ENCODE measurements at places on chromosomes 11 and 22.
A peak's percentile ranks its signal among the peaks of the same experiment; 100 is the strongest.

- DNase-seq, result no peak
Measured at GRCh38 chr11:69984457-69985261, 93.5 kb upstream of the ANO1 start.

- no peak for DNase-seq
Measured at GRCh38 chr22:45903355-45904135, 73.4 kb downstream of the WNT7B start.

- no peak for DNase-seq
Measured at GRCh38 chr22:24444729-24445466, 17.5 kb downstream of the ADORA2A start.

DNA sequence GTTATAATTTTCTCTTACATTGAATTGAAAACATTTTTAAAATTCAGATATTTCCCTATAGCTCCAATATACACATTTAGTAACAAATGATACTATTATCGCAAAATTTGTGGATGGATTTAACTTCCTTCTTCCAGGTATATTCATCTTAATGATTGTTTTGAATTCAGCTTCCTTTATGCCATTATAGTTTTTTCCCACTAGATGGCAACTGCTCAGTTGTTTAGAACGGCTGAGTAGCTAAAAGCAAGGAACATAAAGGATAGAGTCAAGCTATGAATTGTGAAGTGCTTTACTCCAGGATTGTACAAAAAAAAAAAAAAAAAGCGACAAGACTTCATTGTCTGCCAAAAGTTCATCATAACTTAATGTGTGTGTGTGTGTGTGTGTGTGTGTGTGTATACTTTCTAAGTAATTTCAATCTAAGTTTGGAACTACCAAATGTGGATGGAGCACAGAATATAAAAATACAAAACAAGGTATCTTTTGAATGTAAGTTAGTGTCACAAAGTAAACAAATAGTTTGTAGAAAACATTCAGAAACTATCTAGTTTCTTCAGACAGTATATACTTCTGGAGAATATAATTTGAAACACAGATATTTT, 846.4 kb downstream of the DLG2 start:
- DNase-seq, result no peak

- no peak for DNase-seq
Measured at GRCh38 chr11:32891657-32892354, 805 bp upstream of the QSER1 start.

DNA sequence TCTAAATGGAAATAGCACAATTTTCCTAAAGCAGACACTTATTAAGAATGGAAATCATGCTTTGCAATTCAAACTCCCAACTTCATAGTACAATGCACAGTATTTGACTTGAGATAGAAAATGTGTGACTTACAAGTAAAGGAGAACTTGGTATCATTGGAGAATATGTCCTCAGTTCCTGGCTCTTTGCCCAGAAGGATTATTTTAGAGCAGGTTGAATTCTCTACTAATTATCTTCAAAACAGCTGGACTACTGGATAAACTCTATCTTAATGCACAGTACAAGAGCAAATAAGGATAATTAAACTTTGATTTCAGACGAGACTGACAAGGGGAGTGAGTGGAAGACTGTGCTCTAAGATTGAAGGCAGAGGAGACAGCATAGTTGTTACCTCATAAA, 839.4 kb downstream of the OPCML start:
- DNase-seq, result no peak

DNA sequence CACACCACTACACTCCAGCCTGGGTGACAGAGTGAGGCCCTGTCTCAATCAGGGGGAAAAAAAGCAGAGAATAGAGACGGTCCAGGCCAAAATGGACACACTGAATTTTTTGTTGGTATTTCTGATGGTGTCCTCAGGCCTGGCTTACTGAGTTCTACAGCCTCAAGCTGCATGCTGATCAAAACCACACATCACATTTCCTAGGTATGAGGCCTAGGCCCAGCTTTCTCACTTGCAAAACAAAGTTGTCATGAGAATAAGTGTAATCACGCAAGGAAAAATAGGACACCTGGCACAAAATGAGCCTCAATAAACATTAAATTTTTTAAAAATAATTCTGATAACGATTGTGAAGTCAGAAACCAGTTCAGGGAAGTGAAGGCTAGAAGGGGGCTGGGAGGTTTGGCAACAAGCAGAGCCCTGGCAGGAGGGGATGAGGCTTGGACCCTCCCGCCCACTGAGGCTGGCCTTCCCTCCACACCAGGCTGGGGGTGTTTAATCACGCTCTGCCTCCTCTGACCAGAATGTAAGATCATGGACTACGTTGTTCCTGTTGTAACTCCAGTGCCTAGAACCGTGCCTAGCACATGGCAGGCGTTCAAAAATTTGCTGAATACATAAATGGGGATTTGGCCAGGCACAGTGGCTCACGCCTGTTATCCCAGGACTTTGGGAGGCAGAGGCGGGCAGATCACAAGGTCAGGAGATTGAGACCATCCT, 18.1 kb downstream of the PACSIN2 start:
- no peak for DNase-seq

DNA sequence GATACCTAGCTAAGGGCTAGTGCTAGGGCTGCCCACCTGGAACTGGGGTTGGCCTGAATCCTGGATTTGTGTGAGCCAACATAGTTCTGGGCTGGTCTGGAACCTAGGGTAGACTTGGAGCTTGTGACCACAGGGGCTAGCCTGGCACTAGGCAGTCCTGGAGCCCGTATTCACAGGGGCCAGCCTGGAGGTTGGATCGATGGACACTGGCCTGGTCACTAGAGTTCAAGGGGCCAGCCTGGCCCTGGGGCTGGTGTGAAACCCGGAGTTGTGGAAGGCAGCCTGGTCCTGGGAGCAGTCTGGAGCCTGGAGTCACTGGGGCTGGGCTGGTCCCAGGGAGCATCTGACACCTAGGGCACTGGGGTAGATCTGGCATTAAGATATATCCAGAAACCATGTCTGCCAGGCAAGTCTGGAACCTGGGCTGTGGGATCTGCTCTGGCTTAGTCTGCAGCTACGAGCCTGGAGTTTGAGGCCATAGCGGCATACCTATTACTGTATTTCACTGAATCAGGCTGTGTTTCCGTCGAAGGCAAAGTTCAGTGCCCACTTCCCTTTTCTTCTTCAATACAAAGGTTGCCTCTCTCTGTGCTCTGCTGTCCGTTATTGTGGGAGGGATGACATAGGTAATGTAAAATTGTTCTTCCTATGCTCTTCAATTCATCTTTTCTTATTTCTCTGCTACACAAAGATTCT, 9.1 kb upstream of the GLYATL1B start:
- no peak for DNase-seq

DNA sequence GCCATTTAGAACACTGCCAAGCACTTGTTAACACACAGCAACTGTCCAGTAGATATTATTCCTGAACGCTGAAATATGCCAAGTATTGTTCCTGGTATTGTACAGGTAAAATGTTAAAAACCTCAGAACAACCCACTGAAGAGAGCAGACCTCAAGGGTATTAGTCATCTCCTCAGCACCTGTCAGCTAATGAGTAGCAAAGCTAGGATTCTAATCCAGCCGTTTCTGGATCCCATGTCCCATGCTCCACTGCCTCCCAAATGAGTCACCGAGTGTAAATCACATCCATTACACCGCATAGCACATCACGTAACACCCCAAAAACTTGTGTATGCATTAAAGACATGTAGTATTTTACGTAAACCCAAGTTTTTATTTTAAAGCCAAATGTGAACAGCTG, 705.4 kb upstream of the TENM4 start:
- DNase-seq, result no peak

DNA sequence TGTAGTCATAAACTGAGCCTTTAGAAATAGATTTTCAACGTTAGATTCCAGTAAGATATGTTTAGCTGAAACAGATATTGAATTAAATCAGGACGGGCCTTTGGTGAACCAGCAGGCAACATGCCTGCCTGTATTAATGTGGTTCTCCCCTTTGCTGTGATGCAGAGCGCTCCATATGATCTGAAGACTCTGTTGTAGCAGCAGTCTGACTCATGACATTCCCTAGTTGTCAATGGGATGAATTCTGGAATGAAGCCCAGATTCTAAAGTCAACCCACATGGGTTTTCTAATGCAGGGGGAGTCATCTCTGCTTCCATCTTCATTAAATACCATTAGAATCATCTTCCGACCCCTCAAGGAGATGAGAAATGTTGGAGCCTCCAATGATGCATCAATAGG, 864.5 kb downstream of the NTM start:
- no peak for DNase-seq

GRCh38 chr22:17712441-17712840, 61.8 kb downstream of the BID start:
- DNase-seq, result no peak

- no peak for DNase-seq
Measured at GRCh38 chr22:30891443-30891755, 77.2 kb downstream of the MORC2 start.

GRCh38 chr11:252666-253065, 15.9 kb downstream of the PSMD13 start:
- DNase-seq, result no peak

- DNase-seq, result no peak
Measured at GRCh38 chr11:65968600-65969482, 7.3 kb downstream of the SART1 start.

GRCh38 chr11:119481021-119481666, 58.2 kb upstream of the THY1 start:
- peak; percentile 60 for DNase-seq

GRCh38 chr11:9858822-9859221, 194.9 kb downstream of the SWAP70 start:
- no peak for DNase-seq

- no peak for DNase-seq
Measured at GRCh38 chr11:92489826-92490399, 265.3 kb downstream of the FAT3 start.

- DNase-seq, result no peak
Measured at GRCh38 chr22:17121233-17122195, at the start of gene TMEM121B. TSS of gene TMEM121B (minus strand) at chr22:17121360. CDS start at chr22:17121127, 233 bp downstream.

Measured in CD4-positive, alpha-beta T cell treated with Interleukin-15 for 4 hours (primary cell).